ENCODE measurements at places on chromosomes 2 and 18.

GRCh38 chr2:145601361-145601925, 1081.5 kb upstream of the ZEB2 start:
- DNase-seq, result no peak

DNA sequence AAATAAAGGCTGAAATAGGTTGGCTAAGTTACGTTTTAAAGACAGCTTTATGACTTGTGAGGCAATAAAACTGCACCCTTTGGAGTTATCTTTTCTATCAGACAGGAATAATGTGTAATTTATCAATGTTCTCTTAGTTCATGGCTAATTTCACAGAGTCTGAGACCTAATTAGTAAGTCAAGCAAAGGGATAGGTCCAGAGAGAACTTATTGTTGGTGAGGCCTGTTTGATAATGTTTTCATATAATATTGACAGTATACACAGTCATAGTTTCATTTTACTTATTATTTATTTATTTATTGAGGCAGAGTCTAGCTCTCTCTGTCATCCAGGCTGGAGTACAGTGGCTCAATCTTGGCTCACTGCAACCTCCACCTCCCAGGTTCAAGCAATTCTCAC, 1.9 kb upstream of the IL36RN start:
- DNase-seq, result no peak

DNA sequence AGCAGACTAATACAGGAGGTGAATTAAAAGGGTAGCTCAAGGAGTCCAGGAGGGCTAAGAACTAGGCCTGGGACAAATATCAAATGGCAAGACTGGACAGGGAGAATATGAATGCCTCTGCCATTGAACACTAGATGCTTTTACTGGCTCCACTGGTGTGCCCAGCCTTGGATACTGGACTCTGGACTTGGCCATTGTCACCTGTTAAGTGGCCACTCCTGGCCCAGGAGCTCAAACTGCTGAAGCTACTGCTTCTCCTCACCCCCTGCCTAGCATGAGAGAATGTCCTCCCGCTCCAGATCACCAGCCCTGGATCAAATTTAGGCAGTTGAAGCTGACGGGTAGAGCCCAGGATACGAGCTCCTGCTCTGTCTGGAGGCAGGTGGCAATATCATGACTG, 170.8 kb downstream of the DDX1 start:
- DNase-seq, result no peak

DNA sequence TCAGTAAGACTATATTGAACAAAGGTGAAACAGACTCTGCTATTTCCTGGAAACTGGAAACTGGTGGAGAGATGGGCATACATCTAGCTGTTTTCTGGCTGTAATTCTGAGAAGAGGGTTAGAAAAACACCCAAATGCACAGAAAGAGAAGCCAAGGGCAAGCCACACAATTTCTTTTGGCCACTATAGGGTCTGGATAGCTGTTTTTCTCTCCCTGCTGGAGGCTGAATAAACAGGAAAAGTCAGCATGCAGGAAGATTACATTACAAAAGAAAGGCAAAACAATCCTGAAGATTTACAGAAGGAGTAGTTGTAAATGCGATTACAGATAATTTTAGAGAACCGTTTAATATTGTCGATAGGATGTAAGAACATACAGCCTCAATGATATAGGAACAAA, 186.2 kb upstream of the REG3G start:
- DNase-seq, result no peak

- DNase-seq, result no peak
Observed at GRCh38 chr2:199851501-199851810, 464 bp upstream of the FTCDNL1 start.

GRCh38 chr2:165198181-165198580, 5.7 kb downstream of the SCN3A start:
- DNase-seq, result no peak

GRCh38 chr2:86833315-86833714, 28.4 kb downstream of the CD8B start:
- no peak for DNase-seq

DNA sequence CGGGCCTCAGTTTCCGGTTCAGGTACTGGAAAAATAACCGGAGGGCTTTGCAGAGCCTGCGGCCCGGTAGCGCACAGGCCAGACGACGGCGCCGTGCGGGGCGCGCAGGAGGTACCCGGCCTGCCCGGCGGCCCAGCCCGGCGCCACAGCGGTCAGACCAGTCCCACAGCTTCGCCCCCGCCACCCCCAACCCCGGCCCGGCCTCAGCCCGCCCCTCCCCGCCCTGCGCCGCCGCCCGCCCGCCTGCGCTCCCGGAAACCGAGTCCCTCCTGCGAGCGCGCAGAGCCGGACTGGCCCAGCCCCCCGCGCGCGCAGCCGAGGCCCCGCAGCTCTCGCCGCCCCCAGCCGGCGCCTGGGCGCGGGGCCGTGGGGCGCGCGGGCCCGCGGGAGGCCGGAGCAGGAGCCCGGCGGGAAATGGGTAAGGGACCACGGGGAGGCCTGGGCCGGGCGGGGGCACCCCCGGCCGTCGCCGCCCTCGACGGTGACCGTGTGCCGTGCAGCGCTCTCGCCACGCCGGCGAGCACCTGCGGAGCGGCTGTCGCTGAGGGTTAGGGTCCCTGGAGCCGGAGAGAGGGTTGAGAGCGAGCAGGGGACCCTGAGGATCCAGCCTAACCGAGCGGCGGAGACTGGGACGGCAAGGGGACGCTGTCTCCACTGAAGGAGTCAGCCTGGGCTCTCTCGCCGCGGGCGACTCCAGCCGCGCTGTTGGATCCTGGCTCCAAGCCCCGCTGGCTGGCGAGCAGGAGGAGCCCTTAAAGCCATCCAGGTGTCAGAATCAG, 16.5 kb upstream of the PSD4 start:
- DNase-seq, result no peak

GRCh38 chr18:58225101-58225500, 181.1 kb downstream of the NEDD4L start:
- DNase-seq, result no peak
